Activated naive CD4-positive, alpha-beta T cell treated with anti-CD3 and anti-CD28 coated beads, Interleukin-2, amount 10 ng/mL, durations not matched to agents 7 days and 5 days (primary cell): ENCODE measurements at places on chromosomes 5 and 9.

- H3K27me3 ChIP-seq, result peaks cover 5% of the 10 kb centered on the region
- H3K4me3 ChIP-seq, result no peak overlapping the region
- H3K27ac ChIP-seq, result no peak overlapping the region
- no peaks in the 10 kb centered on the region for H3K4me1 ChIP-seq
- DNase-seq, result no peak
- H3K36me3 ChIP-seq, result no peaks in the 10 kb centered on the region
These were observed 60.1 kb upstream of the SPATA31C2 start for GRCh38 chr9:88198341-88198807.

DNA sequence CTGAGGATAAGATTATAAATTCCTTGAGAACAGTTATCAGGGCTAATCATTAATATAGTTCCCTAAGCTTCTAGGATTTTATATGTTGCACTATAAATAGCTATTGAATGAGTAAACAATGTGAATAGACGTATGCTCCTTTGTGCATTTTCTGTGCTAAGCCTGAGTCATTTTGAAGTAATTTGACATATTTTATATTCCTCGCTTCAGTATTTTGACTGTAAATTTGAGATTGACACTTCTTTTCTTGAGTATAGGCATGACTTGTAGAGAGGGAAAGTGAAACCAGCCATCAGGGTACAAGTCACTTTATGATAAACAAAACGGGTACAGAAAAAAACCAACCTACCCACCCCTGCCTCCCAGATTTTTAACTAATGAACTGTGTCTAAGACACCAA, 367.7 kb upstream of the PRR16 start:
- H3K27ac ChIP-seq, result no peak overlapping the region
- DNase-seq, result no peak
- peaks cover 4% of the 10 kb centered on the region for H3K4me1 ChIP-seq
- no peaks in the 10 kb centered on the region for H3K27me3 ChIP-seq
- H3K4me3 ChIP-seq, result no peak overlapping the region

- H3K27me3 ChIP-seq, result peaks cover 17% of the 10 kb centered on the region
- H3K36me3 ChIP-seq, result no peaks in the 10 kb centered on the region
- H3K27ac ChIP-seq, result no peak overlapping the region
- DNase-seq, result no peak
- H3K4me1 ChIP-seq, result peaks cover 10% of the 10 kb centered on the region
These were observed 23.0 kb downstream of the SPARC start for GRCh38 chr5:151663617-151664293.

DNA sequence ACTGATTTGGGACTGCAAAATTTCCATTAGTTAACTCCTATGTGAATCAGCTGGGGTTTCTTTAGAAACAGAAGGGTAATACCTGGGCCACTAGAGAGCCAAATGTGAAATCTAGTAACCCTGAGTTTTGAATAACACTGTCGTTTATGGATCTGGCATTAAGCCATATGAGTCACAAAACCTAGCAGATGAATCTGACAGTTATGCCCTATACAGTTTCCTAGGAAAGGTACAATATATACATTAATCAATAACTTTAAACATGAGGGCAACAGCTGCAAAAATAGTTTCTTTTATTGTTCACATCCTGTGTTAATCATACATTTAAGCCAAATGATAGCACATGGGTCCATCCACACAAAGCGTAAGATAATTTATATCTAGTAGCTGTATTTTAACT, 56.9 kb downstream of the PAM start:
- no peak for DNase-seq
- no peaks in the 10 kb centered on the region for H3K36me3 ChIP-seq
- H3K27ac ChIP-seq, result no peak overlapping the region
- no peak overlapping the region for H3K4me3 ChIP-seq

- H3K27ac ChIP-seq, result no peak overlapping the region
- H3K4me3 ChIP-seq, result no peak overlapping the region
- no peak for DNase-seq
- H3K27me3 ChIP-seq, result peaks cover 6% of the 10 kb centered on the region
These were observed 620.6 kb upstream of the DAB2 start for GRCh38 chr5:40045429-40045828.

DNA sequence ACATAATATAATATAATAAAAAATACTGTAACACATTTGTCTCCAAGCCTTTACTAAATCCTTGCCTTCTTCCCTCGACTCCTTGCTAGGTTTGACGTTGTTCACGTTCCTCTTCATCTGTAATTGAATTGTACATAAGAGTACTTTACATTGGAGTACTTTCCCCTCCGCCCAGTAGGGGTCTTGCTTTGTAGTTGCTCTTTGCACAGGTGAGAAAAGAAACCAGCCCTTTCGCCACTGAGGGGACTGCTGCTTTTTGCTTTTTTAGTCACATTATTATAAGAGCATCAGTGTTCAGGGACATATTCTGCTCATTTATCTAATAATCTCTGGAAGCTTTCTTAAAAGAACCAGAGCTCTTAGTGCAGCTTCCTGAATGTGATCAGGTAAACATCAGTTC, 115.0 kb downstream of the CETN3 start:
- no peaks in the 10 kb centered on the region for H3K4me1 ChIP-seq
- H3K4me3 ChIP-seq, result no peak overlapping the region
- DNase-seq, result no peak
- H3K36me3 ChIP-seq, result no peaks in the 10 kb centered on the region
- no peaks in the 10 kb centered on the region for H3K27me3 ChIP-seq

- H3K36me3 ChIP-seq, result no peaks in the 10 kb centered on the region
- no peaks in the 10 kb centered on the region for H3K27me3 ChIP-seq
- no peaks in the 10 kb centered on the region for H3K4me1 ChIP-seq
- no peak overlapping the region for H3K4me3 ChIP-seq
These were observed 173.6 kb downstream of the TMEM161B start for GRCh38 chr5:88094906-88095496.

DNA sequence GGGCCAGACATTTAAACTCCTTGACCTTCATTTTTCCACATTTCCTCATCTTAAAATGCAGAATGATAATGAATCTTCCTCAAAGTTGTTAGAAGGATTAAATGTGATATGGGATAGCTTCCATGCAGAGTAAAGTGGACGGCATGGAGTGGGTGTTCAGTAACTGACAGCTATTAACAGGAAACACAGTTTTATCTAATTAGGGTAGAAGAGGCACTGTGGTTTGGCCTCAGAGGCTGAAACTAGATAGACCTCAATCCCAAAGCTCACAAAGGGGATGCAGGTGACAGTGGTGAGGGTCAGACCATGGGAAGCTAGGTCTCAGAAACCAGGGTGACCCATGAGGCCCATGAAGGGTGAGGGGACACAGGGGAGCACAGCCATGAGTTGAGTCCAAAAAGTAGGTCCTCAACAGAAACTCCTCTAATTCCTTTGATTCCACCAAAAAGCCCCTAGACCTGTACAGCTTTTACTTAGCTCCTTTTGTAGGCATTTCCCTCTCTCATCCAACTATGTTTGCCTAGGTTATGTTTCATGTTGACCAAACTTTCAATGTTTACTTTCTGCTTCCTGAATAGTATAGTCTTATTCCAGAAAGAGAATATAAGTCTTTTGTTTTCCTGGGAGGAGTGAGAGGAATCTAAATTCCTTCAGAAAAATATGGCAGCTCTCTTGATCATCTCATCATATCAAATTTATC, 27.9 kb upstream of the GLDC start:
- no peak overlapping the region for H3K4me3 ChIP-seq
- no peak overlapping the region for H3K27ac ChIP-seq
- DNase-seq, result no peak
- no peaks in the 10 kb centered on the region for H3K4me1 ChIP-seq
- no peaks in the 10 kb centered on the region for H3K36me3 ChIP-seq
